ENCODE measurements at places on chromosomes 13 and 19.

GRCh38 chr13:98938801-98939200 lies 39.1 kb downstream of the DOCK9 start:
- DNase-seq, result no peak

- DNase-seq, result no peak
Observed at GRCh38 chr13:91659256-91660075, 261.0 kb downstream of the GPC5 start.

- no peak for DNase-seq
Observed at GRCh38 chr13:57631596-57632275, at the start of gene PCDH17. PCDH17 (plus strand) TSS chr13:57631744; CDS start chr13:57632547, 803 bp downstream.

GRCh38 chr13:47268270-47268669 lies 371.4 kb upstream of the HTR2A start:
- no peak for DNase-seq

- DNase-seq, result no peak
Observed at GRCh38 chr13:74891610-74892009, 590.4 kb downstream of the TBC1D4 start.

- DNase-seq, result no peak
Observed at GRCh38 chr19:2300533-2300932, 7.4 kb downstream of the LINGO3 start.

DNA sequence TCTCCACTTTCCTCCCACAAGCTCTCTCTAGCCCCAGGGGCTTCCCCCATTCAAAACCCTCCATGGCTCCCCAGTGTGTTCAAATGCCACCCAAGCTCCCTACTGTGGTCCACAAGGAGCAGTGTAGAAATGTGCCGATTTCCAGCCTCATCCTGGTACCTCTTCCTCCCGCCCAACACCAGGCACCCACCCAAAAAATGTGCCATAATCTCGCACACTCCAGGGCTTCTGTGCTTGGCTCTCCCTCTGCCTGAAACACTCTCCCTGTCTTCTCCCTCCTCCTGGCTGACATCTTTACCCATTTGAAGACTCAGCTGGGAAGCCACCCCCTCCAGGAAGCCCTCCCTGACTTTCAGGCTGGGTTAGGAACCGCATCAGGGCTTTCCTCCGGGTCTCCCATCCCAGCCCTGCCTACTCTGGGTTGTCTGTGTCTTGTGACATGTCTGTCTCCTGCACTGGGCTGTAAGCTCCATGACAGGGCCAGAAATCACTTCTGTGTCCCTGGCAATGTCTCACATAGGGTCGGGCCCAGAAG lies 16.6 kb upstream of the MEIS3 start:
- DNase-seq, result no peak

DNA sequence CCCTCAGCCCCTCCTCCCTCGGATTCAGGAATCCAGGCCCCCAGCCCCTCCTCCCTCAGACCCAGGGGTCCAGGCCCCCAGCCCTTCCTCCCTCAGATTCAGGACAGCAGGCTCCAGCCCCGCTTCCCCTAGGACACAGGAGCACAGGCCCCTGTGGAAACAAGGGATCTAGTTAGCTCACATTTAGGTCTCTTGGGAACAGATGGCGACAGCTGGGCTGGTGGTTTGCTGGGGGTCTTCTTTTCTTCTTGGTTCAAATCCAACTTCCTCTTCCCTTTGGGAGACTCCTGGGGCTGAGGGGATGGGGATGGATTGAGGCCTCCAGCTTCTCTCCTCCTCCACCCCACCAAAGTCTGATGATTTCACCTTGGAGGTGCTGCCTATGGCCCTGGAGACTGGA lies 19.6 kb downstream of the ZNF575 start:
- DNase-seq, result no peak

DNA sequence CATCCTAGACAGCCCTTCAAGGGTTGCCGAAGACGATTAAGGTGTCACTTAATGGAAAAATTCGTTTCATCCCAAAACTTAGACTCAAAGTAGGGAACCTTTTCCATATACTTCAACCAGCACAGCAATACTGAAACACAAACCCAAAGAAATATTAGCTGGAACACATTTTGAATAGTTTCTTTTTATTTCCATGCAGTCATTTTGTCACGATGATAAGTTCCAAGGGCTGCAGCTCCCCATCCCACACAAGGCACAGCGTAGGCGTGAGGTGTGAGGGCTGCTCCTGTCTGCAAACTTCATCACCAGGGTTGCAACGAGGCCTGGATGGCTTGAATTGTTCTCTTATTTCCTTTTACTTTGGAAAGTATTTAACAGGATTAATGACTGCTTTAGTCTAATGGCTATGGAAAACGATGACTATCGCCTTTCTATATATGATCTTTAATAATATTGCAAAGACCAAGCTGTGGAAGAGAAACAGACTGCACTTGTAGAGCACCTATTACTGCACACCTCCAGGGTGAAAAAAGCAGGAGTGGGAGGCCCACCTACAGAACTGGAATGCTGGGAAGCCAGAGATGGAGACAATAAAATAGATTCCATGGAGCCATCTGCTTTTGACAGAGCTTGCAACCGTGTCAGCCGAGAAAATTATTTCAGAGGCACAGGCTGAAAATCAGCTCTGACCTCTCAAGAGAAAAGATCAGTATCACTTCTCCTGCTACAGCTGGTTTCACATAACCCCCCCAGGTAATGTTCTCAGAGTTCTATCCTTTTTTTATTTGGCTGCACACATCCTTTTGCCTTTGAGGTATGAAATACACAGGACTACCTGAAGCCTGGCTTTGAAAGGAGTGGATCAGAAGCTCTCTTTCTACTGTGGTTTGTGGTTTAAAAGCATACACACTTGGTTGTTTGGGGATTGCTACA lies 274.5 kb upstream of the NBEA start:
- no peak for DNase-seq

- no peak for DNase-seq
Observed at GRCh38 chr13:26220575-26220974, 1.5 kb downstream of the RNF6 start.

GRCh38 chr19:41995959-41996797 lies 2.1 kb upstream of the ATP1A3 start:
- DNase-seq, result no peak

- DNase-seq, result no peak
Observed at GRCh38 chr13:50842251-50842989, 1.1 kb downstream of the DLEU7 start.

DNA sequence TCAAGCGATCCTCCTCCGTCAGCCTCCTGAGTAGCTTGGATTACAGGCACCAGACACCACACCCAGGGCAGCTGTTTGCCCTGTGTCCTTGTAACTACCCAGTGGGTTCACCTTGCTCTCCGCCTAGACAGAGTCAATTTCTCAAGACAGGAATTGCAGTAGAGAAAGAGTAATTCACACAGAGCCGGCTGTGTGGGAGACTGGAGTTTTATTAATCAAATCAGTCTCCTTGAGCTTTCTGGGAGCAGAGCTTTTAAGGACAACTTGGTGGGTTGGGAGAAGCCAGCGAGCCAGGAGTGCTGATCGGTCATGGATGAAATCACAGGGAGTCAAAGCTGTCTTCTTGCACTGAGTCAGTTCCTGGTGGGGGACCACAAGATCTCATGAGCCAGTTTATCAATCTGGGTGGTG lies 20.6 kb upstream of the ADGRE1 start:
- no peak for DNase-seq

GRCh38 chr13:26895081-26895807 lies 134.7 kb upstream of the GPR12 start:
- no peak for DNase-seq

All from CMK (cell line).